Activated CD8-positive, alpha-beta memory T cell treated with anti-CD3 and anti-CD28 coated beads, Interleukin-2, amount 10 ng/mL, durations not matched to agents 7 days and 5 days (primary cell): ENCODE measurements at places on chromosomes 1 and 21. TPM values are rescaled to one million over a fixed set of nuclear protein-coding genes. Genes with fewer than 3 reads are reported as not detected.
A peak's percentile ranks its signal among the peaks of the same experiment; 100 is the strongest.

GRCh38 chr1:202007805-202008489, 2.4 kb upstream of the ELF3 start:
- DNase-seq, result no peak

DNA sequence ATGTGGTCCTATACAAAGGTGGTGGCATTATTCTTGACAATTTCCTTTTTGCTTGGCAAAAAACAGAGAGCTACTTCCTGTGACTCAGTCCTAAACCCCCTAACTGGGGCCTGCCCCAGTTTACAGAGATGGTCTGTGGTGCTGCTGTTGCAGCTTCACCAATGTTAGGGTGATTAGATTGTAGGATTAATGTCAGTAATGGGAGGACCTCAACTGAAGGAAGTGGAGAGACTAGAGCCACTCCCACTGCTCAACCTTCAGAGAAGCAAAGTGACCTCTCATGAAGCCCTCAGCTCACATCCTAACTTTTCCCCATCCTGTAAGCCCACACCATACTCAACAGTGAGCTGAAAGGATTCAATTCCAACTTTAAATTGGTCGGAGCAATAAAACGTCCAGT, 3.6 kb downstream of the S100A6 start:
- peak; percentile 86 for DNase-seq

The CHI3L1 gene
- total RNA-seq, result not detected

The LGR6 gene
- not detected for total RNA-seq

GRCh38 chr1:239792157-239792556, 299.5 kb upstream of the FMN2 start:
- peak; percentile 54 for DNase-seq

DNA sequence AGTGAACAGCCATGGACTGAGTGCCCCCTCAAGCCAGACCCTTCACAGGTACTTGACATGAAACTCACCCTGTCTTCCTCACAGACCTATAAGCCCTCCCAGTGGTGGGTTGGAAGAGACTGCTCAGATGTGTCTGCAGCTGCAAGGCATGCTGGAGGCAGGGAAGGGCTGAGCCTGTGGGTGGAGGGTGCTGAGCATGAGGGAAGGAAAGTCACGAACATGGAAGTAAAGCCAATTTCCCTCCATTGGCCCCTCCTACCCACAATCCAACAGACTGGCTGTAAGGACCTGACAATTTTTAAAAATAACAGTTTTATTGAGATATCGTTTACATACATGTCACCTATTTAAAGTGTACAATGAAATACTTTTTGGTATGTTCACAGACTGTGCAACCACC, 44.1 kb downstream of the RCSD1 start:
- no peak for DNase-seq

- no peak for DNase-seq
Observed at GRCh38 chr1:4512636-4513035, 141.8 kb upstream of the AJAP1 start.

DNA sequence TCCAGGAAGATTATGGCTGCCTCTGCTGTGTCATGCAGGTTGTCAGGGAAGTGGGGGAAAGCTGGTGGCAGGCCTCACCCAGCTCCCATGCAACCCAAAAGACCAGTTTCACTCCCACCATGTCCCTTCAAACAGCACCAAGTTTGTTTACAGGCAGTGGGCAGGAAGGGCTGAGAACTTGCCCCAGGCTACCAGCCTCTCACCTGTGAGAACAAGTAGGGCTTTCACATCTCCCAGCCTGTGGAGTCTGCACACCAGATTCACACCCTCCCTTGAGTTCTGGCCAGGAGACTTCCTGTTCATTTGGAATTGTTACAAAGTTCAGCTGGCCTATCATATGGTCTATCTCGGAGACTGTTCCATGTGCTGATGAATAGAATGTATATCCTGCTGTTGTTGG, 27.8 kb downstream of the RPAP2 start:
- no peak for DNase-seq

The ELF3 gene
- 0.16 TPM for total RNA-seq

DNA sequence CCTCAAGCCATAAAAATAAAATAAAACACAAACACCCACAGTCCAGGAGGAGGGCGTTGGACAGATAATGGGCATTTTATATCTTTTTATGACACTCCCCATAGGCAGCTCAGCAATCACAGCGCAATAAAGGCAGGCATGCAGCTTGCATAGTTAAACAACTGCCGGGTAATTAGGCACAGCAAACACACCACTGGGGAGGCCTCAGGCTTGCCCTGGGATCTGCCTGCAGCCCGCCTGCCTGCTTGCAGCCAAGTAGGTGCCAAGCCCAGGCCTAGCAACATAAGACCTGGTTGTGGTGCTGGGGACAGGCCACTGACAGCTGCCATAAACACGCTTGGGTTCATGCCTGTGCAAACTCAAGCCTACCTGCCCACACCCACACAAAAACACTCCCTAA, 54.2 kb downstream of the DMAP1 start:
- DNase-seq, result no peak

The RGS16 gene
- 1.8 TPM for total RNA-seq
